Activated naive CD8-positive, alpha-beta T cell treated with anti-CD3 and anti-CD28 coated beads for 36 hours (primary cell): ENCODE measurements at places on chromosomes 16 and 17.

GRCh38 chr17:36937001-36937958, at the start of gene LHX1:
Gene LHX1 (plus strand): TSS chr17:36937475. CDS start chr17:36938198, 723 bp downstream.
- H3K4me3 ChIP-seq, result peak within 1 kb of the TSS; percentile 73
- no peak within 1 kb of the TSS for H3K27ac ChIP-seq
- no peaks in the 10 kb centered on the region for H3K36me3 ChIP-seq
- peaks cover 59% of the 10 kb centered on the region for H3K4me1 ChIP-seq

GRCh38 chr17:78324391-78325075, 35.3 kb downstream of the SOCS3 start:
- H3K4me3 ChIP-seq, result peak overlapping the region; percentile 22
- H3K36me3 ChIP-seq, result no peaks in the 10 kb centered on the region
- peaks cover 24% of the 10 kb centered on the region for H3K4me1 ChIP-seq
- H3K27me3 ChIP-seq, result no peaks in the 10 kb centered on the region
- H3K27ac ChIP-seq, result peak overlapping the region; percentile 84
- DNase-seq, result peak; percentile 60

DNA sequence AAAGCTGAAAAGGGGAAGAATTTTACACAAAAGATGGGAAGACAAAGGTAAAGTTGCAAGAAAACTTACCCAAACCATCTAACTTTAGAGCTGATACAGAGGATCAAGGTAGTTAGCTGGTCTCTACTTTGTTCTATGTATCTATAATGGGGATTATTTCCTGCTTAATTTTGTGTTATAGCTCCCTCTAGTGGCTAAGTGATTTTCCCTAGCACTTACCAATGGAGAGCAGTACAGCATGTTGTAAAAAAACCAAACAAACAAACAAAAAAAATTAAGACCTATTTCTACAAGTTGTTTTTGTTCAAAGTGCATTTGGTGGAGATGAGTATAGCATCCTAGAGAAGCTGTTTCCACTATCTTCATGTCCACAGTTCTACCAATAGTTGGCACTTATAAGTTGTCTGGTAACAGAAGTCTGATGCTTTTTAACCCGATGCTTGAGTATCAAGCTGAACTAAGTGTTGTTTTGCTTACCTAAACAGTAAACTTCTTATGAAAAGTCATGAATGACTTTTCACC, 7.5 kb downstream of the SRSF1 start:
- DNase-seq, result no peak
- peaks cover 82% of the 10 kb centered on the region for H3K4me1 ChIP-seq
- no peaks in the 10 kb centered on the region for H3K27me3 ChIP-seq

- no peaks in the 10 kb centered on the region for H3K27me3 ChIP-seq
- no peak overlapping the region for H3K27ac ChIP-seq
- H3K4me1 ChIP-seq, result peaks cover 4% of the 10 kb centered on the region
- no peak overlapping the region for H3K4me3 ChIP-seq
Observed at GRCh38 chr16:78483124-78483992, 383.9 kb downstream of the WWOX start.

GRCh38 chr17:31068291-31068690, 26.5 kb upstream of the NF1 start:
- H3K27ac ChIP-seq, result no peak overlapping the region
- no peaks in the 10 kb centered on the region for H3K36me3 ChIP-seq
- peak; percentile 55 for DNase-seq
- no peaks in the 10 kb centered on the region for H3K4me1 ChIP-seq
- no peaks in the 10 kb centered on the region for H3K27me3 ChIP-seq
- H3K4me3 ChIP-seq, result no peak overlapping the region

DNA sequence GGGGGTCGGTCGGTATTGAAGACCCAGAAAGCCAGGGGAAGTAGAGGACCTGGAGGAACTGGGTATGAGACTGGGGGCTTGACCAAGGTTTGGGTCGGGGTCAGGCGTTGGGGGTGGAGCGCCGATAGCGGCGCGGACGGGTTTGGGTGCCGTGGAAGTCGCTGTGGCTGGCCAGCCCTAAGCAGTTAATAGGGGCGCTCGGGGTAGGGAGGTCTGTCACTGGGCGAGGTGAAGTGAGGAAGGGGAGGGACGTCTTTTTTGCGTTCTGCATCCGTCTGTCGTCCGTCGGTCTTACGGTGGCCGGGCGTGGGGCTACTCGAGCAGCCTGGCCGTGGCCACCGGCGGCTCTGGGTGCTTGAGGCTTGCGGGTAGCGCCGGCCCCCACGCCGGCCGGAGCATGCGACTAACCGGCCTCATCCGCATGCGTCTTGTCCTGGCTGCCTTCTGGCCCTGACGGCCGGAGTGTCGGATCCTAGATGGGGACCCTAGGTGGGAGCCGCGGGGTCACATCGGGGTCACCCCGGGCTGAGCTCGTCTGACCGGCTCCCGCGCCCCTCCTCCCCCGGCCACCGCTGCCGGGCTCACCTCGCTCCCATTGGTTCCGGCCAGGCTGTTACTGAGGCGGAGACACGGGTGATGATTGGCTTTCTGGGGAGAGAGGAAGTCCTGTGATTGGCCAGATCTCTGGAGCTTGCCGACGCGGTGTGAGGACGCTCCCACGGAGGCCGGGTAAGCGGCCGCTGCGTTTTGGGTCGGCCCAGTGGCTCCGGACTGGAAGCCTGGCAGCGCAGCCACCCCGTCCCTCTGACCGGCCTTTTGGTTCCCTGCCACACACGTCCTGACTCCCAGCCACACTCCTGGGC, 10.3 kb upstream of the TMEM88 start:
- peaks cover 45% of the 10 kb centered on the region for H3K4me1 ChIP-seq
- peak overlapping the region; percentile 98 for H3K27ac ChIP-seq
- H3K36me3 ChIP-seq, result peaks cover 20% of the 10 kb centered on the region
- H3K4me3 ChIP-seq, result peak overlapping the region; percentile 97
- H3K27me3 ChIP-seq, result no peaks in the 10 kb centered on the region

DNA sequence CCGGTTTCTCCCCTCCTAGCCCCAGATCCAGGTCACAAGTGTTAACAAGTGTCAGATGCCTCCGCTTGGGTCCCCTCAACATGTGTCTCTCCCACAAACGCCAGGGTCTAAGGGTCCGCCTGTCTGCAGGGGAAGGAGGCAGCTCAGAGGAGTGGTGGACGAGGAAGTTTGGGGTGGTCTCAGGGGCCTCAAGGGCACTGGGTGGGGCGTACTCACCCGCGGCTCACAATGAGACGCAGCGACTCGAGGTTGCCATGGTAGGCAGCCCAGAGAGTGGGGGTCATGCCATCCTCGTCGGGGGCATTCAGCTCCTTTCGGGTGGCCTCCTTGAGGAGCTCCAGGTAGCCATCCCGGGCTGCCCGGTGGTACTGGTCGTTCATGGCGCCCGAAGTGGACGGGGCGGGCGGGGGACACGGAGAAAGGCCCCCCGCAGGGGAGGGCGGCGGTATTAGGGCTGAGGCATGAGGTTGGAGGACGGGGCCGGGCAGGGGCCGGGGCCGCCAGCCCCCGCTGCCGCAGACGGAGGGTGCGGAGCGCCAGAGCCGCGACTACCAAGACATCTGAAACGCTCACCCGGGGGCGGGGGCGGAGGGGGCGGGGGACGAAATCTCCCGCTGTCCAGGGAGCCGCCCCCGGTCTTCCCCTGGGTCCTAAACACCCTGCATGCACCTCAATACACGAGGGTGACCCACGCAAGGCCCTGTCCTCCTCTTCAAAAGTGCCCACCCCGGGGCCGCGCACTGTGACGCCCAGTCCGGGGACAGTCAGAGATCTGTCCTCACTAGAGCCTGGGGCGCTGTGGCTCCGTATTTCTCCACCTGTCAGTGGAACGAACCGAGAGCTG, at the start of gene USH1G:
USH1G (minus strand) TSS at position 562 of the 844 bp plus-strand sequence; CDS start at position 380, 182 bp downstream.
- H3K27me3 ChIP-seq, result peaks cover 84% of the 10 kb centered on the region
- H3K27ac ChIP-seq, result no peak within 1 kb of the TSS
- no peak for DNase-seq
- H3K36me3 ChIP-seq, result no peaks in the 10 kb centered on the region

DNA sequence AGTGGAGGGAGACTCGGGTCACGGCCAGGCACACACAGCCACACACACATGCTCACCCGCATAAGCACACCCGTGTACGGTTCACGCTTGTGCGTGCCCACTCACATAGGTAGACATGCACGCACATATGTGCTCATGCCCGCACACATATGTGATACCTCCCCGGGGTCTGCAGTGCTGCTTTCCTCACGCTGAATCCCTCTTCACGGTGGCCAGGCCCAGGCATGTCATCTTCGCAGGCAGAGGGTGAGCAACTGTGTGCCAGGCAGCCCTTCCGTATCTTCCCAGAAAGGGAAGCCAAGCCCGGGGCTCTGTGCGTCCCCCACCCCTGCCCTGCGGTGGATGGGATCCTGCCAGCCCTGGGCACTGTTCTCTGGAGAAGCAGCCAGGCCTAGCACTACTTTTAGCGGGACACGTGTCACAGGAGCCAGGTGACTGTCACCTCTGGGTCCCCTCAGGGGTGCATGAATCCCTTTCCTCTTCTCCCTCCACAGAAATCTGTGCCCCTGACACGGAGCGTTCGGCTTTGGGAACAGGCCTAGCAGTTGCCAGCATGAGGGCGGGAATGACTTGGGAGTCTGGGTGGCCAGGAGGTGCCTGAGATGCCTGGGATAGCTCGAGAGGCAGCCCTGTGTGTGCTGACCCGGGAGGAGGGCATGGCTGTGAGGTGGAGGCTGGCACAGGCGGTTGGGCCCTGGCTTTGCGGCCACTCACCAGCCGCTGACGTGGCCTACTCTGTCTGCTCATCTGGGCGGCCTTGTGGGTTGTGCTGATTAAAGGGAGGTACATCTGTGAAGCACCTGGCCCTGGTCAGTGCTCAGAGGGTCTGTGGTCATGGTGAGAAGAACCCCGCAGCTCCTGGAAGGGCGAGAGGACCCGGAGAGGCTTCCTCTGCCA, 47.5 kb downstream of the BAIAP2 start:
- H3K27ac ChIP-seq, result no peak overlapping the region
- no peak overlapping the region for H3K4me3 ChIP-seq
- H3K27me3 ChIP-seq, result no peaks in the 10 kb centered on the region
- no peaks in the 10 kb centered on the region for H3K4me1 ChIP-seq
- no peak for DNase-seq
- no peaks in the 10 kb centered on the region for H3K36me3 ChIP-seq
